Fibroblast of skin of scalp (primary cell): ENCODE measurements at places on chromosomes 11 and 22.
A peak's percentile ranks its signal among the peaks of the same experiment; 100 is the strongest.

DNA sequence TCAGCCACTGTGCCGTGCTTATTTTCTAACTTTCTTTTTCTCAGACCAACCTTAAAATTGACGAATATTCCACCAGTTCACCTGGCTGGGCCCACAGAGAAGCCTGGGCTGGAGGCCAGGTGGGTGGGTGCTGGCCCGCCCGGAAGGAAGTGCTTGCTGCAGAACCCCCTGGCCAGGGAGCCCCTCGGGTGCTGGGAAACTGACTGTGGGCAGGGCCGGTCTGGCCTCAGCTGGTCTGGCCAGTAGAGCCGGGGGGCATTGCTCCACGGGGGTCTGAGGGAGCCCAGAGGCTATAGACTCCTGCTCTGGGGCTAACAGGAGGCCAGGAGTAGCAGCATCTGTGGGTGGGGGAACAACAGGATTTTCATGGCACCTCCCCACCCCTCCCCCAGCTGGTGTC is 6.8 kb upstream of the CHID1 start:
- no peak for DNase-seq

GRCh38 chr11:26626346-26626745 is 54.3 kb upstream of the MUC15 start:
- DNase-seq = no peak

GRCh38 chr11:31645747-31646146 is 136.2 kb downstream of the ELP4 start:
- peak; percentile 91 for DNase-seq

DNA sequence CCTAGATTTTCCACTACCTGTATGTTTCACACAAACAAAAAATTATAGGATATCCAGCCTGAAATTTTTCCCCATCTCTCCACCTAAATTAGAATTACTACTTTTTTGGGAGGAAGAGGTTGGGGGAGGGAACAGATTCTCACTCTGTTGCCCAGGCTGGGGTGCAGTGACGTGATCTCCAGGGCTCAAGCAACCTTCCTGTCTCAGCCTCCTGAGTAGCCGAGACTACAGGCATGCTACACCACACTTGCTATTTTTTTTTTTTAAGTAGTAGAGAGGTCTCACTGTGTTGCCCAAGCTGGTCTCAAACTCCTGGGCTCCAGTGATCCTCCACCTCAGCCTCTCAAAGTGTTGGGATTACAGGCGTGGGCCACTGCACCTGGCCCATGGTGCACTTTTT is 9.5 kb downstream of the JAML start:
- DNase-seq = no peak

GRCh38 chr11:19929655-19930054 is 217.0 kb downstream of the NAV2 start:
- DNase-seq = peak; percentile 58

DNA sequence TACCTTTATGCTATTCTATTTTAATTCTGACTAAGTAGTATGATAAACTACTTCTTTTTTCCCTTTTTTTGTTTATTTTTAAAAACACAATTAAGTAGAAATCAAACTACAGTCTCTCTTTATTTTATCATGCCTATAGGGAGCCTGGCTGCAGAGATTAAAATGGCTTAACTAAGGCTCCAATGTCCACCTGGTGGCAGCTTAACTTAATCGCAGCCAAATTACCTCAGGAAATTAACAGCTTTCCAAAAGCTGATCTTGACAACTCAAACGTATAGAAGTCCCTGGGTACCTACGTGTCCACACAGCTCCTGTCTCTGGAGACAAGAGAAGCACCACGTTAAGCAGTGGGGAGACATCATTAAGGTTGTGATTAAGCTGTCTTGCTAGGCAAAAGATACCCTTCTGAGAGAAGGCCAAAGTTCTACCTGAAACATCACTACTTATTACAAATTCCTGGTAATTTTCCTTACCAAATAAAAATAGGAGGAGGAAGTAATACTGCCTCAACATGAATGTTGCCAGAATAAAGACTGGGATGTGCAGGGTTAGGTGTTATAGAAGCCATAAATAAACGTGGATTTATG is 63.2 kb upstream of the SNX19 start:
- peak; percentile 9 for DNase-seq

DNA sequence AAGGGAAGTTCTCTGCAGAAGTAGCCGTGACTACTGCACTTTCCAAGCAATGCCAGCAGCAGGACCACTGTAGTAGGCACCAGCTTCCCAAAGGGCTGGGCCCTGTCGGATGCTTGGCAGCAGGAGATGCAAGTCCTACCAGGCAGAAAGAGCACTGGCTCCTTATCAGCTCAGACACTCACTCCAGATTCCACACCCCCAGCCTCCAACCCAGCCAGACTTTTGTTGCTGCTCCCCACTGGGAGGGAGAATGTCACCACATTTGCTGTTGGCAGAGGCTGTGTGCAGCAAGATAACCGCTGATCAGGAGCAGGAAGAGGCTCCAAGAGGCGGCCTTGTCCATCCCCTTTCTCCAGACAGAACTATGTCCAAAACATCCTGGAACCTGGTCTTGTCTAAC is 118.7 kb downstream of the C11orf58 start:
- no peak for DNase-seq

DNA sequence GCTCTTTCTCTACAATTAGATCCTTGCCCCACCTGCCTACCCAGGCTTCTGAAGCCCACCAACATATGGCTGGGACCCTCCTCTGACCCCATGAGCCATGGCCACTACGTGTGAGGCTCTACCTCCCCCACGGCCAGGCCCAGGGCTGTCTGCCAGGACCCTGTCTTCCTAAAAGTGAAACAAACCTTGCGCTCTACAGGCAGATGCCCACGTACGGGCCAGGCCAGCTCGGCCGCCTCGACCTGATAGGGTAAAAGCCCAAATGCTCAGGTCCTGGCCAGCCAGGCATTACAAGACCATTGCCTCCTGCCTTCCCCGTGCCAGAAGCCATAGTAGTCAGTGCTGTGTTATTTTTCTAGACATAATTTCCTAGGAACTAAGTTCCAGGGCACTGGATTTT is 1496.4 kb downstream of the BRD1 start:
- no peak for DNase-seq

GRCh38 chr11:15099267-15099666 is 15.5 kb upstream of the INSC start:
- DNase-seq = no peak

DNA sequence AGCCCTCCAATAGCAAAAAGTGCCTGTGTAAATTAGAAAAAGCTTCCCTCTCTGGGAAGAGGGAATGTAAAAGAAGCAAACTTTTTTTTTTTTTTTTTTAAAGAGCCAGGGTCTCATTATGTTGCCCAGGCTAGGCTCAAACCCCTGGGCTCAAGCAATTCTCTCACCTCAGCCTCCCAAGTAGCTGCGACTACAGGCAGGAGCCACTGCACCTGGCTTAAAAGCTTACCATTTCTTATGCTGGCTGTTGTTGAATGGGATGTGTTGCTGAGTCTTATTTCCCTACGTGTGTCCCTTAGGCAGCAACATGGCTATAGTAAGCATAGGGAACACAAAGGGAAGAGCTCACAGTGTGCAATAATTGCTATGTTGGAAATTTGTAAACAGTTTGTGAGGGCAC is 225.5 kb upstream of the CCDC90B start:
- DNase-seq = no peak
